Common myeloid progenitor, CD34-positive (primary cell): ENCODE measurements at places on chromosomes 5 and 9.

DNA sequence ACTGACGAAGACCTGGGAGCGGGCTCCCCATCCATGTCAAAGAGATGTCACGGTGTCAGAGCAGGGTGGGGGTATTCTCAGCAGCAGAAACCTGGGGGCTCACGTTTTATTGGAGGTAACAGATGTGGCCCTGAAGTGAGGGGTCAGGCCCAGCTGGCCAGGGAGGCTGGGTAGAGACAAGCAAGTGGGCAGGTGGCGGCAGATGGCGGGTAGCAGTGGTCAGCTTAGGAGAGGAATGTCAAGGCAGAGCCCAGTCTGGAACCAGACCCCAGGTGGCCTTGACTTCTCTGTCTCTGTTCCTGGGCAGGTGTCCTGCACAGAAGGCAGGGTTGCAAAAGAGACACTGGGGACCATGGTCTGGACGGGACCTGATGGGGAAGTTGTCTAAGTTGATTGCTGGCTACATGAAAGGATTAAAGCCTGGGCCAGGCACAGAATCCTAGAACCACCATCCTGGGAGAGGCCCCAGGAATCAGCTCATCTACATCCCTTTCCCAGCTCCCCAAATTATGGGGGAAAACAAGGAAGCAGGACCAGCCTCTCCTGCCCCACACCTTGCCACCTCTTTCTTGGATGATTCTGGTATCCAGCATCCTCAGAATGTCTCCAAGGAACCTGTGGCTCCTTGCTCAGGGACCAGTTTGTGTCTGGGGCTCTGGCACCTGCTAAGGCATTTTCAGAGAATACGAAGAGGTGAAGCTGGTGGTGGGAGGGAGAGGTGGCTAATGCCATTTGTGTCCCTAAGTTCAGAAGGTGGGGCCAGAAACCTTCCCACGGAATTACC lies 72.5 kb downstream of the AMBP start:
- DNase-seq = no peak

- no peak for DNase-seq
Observed at GRCh38 chr5:67297376-67297775, 100.8 kb upstream of the CD180 start.

DNA sequence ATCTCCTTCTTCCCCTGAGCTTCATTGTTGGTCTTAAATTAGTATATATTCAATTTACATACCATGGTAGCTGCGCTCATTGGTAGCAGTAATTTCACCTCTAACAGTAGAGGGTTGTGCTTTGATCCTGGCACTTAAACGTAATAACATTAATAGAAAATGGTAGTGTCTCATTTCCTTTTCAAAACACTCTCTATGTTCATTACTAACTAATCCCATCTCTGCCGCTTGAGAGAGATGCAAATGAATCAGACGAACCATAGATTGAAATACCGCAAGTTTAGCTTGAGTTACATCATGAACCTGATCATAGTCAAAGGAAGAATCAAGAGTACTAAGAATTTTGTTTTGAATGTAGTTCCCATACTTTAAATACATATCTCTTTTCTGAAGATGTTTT lies 2.2 kb downstream of the THBS4 start:
- DNase-seq = no peak

- DNase-seq = peak; percentile 57
Observed at GRCh38 chr5:147223948-147224791, 10.7 kb upstream of the STK32A start.

GRCh38 chr9:92616199-92616641 lies 53.7 kb downstream of the IPPK start:
- DNase-seq = no peak

DNA sequence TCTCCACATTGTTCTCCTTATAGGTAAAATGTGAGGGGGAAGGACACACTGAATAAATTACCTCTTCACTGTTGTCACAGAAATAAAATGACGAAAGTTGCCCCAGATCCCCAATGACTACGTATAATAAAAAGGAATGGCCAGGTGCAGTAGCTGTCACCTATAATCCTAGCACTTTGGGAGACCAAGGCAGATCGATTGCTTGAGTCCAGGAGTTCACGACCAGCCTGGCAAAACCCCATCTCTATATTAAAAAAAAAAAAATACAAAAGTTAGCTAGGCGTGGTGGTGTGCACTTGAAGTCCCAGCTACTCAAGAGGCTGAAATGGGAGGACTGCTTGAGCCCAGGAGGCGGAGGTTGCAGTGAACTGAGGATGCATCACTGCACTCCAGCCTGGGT lies 82.2 kb upstream of the APC start:
- no peak for DNase-seq

DNA sequence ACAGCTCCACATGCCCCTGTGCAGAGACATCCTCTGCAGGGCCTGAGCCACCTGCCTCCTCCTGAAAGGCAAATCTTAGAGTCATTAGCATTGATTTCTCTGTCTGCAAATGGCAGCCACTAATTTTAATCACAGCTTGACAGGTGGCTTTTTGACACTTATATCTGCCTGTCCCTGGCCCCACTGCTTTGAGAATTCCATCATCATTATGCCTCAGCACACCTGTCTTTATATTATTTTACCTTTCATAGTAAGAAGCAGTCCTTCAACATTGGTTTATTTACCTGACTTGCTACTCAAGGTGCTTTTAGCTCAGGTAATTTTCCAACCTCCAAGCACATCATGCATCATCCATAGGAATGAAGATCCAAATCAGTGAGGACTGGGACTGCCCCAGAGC lies 451.3 kb downstream of the MTRR start:
- DNase-seq = no peak

GRCh38 chr5:84215521-84215920 lies 169.2 kb downstream of the EDIL3 start:
- no peak for DNase-seq

- no peak for DNase-seq
Observed at GRCh38 chr5:79086116-79086515, 16.5 kb downstream of the BHMT2 start.

DNA sequence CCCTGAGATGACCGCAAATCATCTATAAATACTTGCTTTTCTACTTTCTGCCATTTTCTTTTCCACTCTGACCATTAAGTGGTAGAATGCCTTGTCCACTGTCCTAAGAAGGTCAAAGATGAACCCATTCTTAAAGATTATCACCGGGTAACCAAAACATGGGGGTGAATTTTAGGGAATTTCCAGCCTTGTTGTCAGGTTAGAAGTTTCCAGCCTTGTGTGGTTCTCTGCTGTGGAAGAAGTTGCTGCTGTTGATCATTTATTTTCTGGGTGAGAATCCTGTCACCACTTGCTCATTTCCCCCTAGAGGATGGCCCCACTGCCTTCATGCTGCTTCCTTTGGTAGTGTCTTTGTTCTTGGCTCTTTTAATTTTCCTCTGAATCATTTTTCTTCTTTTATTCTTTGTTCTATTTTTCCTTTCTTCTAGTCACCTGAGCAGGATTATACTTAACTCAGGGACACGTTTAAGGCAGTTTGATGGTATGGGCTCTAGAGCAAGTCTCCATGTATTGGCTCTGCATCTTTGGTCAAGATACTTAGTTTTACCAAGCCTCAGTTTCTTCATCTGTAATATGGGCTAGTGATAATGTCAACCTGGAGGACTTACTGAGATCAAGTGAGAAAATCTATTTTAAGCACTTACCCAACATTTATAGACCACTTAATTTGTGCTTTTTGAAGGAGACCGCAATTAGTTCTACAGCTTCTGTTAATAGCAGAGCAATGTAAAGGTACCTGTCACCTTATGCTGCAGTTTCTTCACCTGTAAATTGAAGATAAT lies 266.2 kb downstream of the ARHGAP26 start:
- DNase-seq = no peak

GRCh38 chr5:14627270-14627669 lies 37.2 kb upstream of the OTULIN start:
- DNase-seq = no peak

- DNase-seq = no peak
Observed at GRCh38 chr5:74660873-74661272, 20.3 kb upstream of the ENC1 start.

DNA sequence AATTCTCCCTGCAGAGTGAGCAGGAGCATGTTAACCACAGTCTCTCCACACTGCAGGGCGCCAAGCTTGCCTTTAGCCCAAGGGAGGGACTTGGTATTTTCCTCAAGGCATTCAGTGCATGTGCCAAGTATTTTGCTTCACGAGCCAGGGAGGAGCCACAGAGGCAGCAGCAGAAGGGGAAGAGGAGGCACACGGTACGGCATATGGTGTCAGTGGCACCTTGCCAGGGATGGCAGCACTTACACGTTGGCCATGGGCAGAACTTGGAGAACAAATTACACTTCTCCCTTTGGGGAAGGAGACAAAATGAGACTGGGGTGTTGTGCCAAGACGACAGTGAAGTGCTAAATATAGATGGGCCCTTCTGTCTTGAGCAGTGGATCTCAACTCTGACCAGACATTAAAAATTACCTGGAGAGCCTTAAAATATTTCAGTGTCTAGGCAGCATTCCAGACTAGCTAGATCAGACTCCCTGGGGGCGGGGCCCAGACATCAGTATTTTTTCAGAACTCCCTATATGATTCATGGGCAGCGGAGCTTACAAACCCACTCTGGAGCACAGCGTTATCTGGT lies 155.8 kb downstream of the DRD1 start:
- DNase-seq = no peak

DNA sequence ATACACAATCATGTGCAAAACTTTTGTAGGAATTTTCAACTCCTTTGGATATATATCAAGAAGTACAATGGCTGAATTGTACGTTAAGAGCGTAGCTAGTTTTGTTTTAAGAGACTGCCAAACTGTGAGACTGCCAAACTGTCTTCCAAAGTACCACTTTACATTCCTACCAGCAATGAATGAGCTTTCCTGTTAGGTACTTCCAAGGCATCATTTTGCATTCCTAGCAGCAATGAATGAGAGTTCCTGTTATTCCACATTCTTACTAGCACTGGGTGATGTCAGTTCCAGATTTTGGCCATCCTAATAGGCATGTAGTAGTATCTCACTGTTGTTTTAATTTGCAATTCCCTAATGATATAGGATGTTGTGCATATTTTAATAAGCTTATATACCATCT lies 219.3 kb downstream of the KCNN2 start:
- DNase-seq = no peak

GRCh38 chr5:141668601-141669265 lies 13.3 kb downstream of the ARAP3 start:
- DNase-seq = no peak

DNA sequence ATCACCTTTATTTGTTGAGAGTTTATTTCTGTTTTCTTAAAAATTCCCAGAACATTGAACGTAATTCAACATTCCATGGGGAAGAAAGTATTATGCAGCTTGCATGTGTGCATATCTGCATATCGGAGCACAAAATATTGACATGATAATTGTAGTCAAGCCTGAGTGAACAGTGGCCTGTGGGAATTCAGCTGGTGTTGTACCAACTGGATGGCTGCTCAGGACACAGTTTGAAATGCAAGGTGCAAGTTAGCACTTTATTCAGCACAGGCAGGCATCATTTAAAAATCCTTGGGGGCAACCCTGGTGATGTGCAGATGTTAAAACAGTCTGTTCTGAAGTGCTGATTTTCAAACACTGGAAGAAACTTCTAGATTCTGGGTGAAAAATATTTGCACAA lies 82.4 kb downstream of the CNTLN start:
- no peak for DNase-seq

GRCh38 chr5:64147849-64148441 lies 17.7 kb upstream of the RNF180 start:
- peak; percentile 27 for DNase-seq

- DNase-seq = no peak
Observed at GRCh38 chr5:137486707-137487106, 12.4 kb downstream of the SPOCK1 start.

DNA sequence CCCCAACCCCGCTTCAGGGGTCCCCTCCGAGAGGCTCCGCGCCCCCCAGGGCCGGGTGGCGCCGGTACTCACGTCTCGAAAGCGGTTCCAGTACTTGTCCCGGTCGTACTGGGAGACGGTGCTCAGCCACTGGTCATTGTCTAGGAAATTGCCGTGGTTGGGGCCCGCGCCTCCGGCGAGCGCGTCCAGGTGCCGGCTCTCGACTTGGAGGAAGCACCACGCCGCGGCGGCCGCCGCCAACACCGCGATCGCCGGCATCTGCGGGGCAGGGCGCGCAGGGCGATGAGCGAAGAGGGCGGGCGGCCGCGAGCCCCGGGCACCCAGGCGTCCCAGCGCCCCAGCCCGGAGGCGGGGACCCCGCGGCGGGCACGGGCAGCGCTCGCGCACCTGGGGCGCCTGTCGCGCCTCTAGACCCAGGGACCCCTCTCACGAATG lies 808 bp downstream of the SPOCK1 start:
- peak; percentile 2 for DNase-seq

GRCh38 chr5:143279698-143280097 lies 123.8 kb downstream of the NR3C1 start:
- no peak for DNase-seq

DNA sequence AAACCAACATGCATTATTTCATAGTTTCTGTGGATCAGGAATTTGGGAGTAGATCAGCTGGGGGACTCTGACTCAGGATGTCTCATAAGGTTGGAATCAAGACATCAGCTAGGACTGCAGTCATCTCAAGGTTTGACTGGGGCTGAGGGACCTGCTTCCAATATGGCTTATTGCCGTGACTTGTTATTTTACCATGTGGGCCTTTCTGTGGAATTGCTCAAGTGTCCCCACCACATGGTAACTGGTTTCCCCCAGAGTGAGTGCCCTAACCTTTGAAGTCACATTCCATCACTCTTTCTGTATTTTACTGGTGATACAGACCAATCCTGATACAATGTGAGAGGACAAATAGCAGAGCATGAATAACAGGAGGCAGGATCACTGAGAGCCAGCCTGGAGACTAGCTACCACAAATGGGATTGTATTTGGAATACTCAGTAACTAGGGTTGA lies 70.2 kb upstream of the ELL2 start:
- DNase-seq = no peak
